Glomerular endothelial cell (primary cell): ENCODE measurements at places on chromosomes 7 and 10.
A peak's percentile ranks its signal among the peaks of the same experiment; 100 is the strongest.

- DNase-seq, result no peak
These were observed 138.9 kb upstream of the CDK13 start for GRCh38 chr7:39811161-39811614.

DNA sequence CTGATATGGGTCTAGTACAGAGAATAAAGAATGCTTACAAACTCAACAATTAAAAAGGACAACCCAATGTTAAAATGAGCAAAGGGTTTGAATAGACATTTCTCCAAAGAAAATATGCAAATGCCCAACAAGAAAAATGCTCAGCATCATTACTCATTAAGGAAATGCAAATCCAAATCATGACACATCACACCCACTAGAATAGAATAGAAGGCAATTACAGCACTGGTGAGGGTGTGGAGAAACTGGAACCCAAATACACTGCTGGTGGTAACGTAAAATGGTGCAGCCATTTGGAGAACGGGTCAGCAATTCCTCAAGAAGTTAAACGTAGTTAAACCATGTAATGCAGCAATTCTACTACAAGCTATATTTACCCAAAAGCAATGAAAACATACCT, 53.8 kb downstream of the KDM7A start:
- DNase-seq, result no peak

DNA sequence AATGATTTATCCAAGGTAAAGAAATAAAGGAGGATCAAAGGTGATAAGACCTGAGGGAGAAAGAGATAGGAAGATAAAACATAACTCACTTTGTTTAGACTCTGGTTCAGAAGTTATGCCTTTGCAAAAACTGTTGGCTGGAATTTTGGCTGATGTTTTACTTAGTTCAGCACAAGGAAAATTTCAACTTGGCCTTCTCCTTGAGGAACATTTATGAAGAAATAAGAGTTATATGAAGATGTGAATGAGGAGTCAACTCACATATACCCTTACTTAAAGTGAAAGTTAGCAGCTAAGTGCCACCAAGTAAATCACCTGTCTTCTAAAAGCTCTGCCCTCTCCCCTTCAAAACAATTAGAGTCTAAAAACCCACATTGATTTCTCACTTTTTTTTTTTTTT, 39.7 kb upstream of the COL1A2 start:
- DNase-seq, result no peak

DNA sequence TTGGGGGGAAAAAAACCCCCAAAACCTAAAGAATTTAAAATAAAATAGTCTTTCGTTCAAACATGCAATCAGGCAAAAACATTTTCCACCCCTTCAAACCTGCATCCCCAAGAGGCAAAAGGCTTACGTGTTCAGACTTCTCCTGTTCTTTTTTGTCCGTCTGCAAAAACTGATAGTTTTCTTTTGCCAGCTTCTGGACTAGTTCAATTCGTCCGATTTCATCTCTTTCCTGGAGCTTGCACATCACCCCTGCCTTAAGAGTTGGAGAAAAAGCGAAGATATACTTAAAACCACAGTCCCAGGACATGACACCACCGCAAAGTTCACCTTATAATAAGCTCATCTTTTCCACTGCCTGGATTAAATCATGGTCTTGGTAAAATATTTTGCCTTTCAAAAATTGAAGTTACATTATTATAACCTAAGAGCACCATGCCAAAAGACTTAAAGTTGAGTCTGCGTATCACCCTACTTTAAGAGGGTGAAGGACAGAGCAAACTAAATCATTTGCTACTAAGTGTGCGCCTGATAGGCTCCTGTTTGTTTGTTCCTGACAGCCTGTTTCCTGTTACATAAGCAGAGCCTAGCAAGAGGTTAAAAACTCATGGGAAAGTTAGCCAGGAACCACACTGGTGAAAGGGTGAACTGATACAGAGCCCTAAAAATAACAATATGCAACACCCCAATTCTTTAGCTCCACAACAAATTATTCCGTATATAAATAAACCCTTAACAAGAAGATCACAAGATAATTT, 137.0 kb downstream of the RAPGEF5 start:
- DNase-seq, result peak; percentile 93

DNA sequence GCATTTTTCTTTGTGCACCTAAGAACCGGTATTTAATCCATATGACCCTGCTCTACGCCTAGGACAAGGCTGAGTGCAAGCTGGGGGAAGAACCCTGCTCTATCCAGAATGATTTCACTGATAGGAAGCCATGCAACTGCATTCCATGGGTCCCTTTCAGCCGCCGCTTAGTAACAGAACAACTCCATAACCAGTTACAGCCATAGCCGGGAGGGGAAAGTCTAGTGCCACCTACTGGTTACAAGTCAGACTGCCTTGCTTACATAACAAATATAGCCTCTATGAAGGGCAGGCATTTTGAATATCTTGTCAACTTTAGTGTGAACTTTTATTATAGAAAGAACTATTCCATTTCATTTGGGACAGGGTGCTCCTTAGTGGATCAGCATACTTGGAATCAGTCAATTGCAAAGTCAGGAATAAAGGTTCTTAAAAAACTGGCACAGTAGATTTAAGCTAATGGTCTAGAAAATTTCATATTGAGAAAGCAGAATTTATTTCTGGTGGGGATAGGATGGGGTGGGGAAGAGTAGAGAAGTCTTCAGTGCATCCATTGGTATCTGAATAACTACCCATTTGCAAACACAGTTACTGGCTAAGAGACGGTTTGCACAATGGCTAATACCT, 521.7 kb downstream of the ADRA2A start:
- peak; percentile 9 for DNase-seq

DNA sequence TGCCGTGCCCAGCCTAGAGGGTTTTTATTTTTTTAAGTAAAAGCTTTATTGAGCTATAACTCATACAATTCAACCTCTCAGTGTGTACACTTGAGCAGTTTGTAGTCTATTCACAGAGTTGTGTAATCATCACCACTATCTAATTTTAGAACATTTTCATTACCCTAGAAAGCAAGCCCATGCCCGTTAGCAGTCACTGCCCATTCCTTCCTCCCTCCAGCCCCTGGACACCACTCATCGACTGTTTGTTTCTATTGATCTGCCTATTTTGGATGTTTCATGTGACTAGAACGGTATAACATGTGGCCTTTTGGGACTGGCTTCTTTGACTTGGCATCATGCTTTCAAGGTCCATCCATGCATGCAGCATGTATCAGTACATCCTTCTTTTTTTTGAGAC, 25.7 kb upstream of the SEC61A2 start:
- no peak for DNase-seq

GRCh38 chr7:87151729-87152111, 533 bp upstream of the DMTF1 start:
- no peak for DNase-seq

GRCh38 chr7:158588878-158589442, 1.3 kb upstream of the PTPRN2 start:
- DNase-seq, result no peak

DNA sequence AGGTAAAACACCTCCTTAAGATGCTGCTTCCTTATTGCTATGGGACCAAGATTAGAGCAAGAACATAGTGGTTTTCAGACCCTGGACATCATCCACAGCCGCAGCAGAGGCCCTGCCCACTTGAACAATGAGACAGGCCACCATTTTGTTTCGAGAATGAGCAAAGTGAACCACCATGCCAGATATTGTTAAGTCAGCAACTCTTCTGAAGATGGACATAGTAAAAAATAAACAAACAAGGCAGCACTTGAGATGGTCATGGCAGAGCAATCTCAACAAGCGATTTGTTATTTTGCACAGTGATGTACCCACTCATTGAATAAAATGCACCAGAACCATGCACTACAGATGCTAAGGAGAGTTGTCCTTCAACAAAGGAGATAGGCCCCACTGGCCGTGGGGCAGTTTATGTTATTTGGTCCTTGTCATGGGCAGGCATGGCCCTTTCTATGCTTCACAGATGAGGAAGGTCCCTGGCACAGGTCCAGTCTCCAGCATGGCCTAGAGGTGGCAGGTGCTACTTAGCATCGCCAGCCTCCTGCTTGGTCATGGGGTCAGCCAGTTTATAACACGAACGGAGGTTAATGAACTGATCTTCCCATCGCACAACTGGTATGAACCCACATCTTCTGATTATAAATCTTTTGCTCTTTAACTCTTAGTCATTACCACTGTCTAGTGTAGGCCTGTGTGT, 44.1 kb downstream of the IKZF1 start:
- DNase-seq, result no peak

DNA sequence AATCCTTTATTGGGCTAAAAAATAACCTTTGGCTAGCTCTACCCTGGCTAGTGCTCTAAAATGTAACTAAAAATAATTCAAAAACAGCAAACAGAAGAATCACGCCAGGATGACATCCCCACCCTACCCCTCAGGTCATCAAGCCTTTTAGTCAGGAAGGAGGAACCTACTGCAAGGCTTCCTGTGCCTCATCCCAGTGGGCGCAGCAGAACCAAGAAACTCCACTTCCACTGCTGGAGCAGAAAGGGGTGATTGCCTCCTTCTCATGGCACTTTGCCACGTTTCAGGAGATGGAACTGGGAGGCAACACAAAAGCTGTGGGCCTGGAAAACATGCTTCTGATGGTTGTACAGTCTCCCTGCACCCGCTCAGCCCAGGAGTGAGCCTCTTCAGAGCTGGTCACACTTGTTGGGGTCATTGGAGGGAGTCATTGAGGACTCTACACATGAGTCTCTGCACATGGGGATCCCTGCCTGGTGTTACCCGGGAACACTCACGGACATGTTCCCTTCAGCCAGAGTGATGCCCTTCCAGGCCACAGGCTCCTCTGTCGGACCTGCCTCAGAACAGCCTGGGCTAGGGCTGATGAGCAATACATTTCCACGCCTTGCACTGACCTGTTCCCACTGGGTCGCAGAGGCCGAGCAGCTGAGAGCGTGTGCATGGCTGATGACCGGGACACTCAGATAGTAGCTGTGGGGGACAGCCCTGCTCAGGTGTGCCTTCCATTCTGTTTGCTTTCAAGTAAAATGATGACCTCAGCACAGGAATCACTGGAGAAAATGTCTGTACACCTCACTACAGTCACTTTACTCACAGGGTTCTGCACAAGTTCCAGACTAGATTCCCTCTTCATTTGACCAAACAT, 355.3 kb downstream of the FGFR2 start:
- no peak for DNase-seq

GRCh38 chr7:71198887-71199286, 66.9 kb downstream of the GALNT17 start:
- no peak for DNase-seq

DNA sequence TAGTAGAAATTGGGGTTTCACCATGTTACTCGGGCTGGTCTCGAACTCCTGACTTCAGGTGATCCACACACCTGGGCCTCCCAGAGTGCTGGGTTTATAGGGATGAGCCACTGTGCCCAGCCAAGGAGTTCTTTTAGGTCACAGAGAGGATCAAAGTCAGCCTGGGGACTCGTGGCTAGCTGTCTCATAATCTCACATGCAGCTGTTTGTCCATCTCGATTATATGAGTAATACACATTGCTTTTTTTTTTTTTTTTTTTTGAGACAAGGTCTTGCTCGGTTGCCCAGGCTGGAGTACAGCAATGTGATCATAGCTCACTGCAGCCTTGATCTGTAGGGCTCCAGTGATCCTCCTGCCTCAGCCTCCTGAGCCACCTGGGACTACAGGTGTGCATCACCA, 2.2 kb downstream of the IFT22 start:
- no peak for DNase-seq

DNA sequence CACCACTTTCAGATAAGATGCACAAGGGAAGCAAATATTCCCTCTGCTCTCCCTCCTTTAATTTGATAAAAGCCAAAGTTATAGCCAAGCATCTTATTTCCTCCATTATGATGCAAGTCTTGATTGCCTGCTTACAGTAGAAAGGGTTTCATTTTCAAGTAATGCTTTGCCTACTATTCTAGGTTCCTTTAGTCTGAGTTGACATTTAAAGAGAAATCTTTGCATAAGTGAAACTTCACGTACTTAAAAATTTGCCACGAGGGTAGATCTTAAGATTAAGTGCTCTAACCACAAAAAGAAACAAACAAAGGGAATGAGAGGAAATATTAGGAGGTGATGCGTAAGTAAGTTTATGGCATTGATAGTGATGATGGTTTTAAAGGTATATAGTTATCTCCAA, 78.1 kb upstream of the VWDE start:
- DNase-seq, result no peak

- DNase-seq, result no peak
These were observed 50.3 kb upstream of the GSAP start for GRCh38 chr7:77466450-77466849.

DNA sequence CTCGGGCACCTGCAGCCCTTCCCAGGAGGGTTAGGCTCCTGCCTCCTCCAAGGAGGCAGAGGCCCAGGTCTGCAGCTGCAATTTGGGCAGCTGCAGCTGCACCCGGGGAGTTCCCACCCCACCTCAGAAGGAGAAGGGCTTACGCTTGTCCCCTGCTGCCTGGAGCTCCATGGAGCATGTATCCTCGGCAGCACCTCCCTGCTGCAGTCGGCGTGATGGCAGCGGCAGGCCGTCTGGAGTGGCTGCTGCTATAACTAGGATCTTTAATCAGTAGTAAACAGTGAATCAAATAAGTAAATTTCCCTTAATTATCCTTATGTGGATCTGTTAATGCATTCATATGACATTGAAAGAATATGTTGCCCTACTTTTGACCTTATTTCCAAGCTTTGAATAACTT, 167.0 kb downstream of the PON1 start:
- no peak for DNase-seq

- DNase-seq, result no peak
These were observed 183.4 kb downstream of the DNAJB6 start for GRCh38 chr7:157520249-157520648.

DNA sequence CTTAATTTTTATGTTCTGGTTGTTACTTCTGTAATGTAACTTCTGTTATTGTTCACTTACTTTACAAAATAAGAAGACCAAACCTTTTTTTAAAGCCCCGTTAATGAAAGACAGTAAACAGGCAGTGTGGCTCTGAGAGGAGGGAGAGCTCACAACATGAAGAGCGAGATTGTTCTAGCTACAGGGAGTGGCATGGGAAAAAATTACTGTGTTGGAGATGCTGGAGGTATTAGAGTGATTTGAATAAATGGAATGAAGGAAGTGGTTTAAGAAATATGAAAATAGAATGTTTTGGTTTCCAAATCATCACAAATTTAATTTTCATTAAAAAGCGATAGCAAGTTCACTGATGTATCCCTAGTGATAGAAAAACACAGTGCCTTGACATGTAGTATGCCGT, 31.8 kb downstream of the REEP3 start:
- DNase-seq, result no peak

GRCh38 chr7:135186841-135187253, 16.3 kb upstream of the CYREN start:
- DNase-seq, result no peak
